ENCODE measurements at places on chromosomes 13 and 19.

DNA sequence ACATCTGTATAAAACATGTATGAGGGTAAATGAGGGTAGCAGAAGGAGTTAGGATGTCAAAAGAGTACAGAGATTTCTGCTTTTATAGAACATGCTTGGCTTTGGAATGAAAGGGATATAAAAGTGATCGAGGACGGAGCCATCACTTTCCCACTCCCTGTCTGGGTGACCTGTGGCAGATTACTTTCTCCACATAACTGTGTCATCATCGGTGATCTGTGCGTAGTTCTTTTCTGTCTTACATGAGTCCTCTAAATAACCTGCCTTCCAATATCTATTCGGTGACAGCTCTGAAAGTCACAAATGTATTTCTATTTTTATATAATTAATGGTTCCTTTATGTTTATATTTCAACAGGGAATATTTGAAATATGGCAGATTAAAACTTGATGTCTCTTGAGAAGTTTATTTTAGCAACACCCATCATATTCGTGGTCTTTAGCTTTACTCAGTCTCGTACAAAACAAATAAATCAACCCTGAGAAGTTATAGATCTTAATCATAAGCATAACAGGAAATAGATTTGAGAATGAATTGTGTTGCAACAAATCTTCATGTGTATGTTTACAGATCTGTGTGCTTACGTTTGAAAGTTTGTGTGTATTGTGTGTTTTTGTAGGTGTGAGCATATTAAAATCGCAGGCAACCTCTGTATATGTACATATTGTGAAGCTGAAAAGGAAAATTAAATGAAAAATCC, 1094.3 kb downstream of the EFNB2 start:
- DNase-seq = no peak

- DNase-seq = no peak
Measured at GRCh38 chr13:98606296-98606695, 29.4 kb upstream of the STK24 start.

DNA sequence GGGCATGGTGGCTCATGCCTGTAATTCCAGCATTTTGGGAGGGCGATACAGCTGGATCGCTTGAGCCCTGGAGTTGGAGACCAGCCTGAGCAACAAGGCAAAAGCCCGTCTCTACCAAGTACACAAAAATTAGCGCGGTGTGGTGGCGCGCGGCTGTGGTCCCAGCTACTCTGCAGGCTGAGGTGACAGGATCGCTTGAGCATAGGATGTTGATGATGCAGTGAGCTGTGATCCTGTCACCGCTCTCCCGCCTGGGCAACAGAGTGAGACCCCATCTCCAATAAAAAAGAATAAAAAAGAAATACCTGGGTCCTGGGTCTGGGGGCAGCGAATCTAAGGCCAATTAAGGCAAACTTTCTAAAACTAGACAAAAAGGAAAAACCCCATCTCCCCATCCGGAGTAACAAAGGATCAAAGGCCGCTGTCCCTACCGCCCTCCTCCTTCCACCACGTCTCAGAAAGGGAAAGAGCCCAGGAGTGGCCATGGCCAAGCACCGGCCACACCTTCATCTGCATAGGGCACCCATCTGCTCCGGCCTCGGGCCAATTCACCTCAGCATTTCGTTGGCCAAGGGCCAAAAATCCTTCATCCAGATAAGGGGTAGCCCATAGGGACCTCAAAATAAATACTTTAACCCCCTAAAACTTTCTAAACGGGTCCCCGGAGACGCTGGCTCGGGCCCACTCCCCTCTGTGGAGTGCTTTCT, 851 bp downstream of the ZNF320 start:
- no peak for DNase-seq

- DNase-seq = no peak
Measured at GRCh38 chr13:48475230-48475629, 57.6 kb downstream of the RCBTB2 start.

DNA sequence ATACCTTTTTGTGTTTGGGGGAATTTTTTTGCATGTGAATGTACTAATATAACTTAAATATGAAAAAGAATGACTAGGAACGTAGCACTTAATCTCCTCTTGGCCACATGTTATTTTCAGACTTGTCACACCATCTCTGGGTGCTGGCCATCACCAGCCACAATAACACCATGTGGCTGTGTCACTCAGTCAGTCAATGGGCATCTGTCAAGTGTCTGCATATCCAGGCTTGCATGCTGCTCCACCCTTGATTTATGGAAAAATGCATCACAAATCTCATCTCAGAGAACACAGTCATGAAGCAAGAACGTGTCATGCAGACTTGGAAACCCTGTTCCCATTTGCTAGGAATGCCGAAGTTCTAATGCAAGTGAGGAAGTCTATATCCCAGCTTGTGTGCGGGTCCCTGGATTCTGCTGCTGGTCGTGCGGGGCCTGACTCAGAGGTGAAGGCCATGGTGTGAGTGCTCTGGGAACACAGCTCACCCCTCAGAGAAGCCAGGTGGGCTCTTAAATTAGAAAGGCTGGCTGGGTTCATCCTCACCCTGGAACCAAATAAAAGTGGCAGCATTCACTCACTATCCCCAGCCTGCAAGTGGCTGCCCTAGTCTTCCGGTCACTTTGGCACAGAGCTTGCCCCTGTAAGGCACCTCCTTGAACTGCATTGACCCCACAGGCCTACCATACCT, 53.6 kb upstream of the ARHGEF7 start:
- DNase-seq = no peak

- DNase-seq = peak; percentile 74
Measured at GRCh38 chr19:42284066-42284501, 15.0 kb downstream of the CIC start.

GRCh38 chr19:34171539-34171876, 796 bp upstream of the LSM14A start:
- DNase-seq = peak; percentile 29

DNA sequence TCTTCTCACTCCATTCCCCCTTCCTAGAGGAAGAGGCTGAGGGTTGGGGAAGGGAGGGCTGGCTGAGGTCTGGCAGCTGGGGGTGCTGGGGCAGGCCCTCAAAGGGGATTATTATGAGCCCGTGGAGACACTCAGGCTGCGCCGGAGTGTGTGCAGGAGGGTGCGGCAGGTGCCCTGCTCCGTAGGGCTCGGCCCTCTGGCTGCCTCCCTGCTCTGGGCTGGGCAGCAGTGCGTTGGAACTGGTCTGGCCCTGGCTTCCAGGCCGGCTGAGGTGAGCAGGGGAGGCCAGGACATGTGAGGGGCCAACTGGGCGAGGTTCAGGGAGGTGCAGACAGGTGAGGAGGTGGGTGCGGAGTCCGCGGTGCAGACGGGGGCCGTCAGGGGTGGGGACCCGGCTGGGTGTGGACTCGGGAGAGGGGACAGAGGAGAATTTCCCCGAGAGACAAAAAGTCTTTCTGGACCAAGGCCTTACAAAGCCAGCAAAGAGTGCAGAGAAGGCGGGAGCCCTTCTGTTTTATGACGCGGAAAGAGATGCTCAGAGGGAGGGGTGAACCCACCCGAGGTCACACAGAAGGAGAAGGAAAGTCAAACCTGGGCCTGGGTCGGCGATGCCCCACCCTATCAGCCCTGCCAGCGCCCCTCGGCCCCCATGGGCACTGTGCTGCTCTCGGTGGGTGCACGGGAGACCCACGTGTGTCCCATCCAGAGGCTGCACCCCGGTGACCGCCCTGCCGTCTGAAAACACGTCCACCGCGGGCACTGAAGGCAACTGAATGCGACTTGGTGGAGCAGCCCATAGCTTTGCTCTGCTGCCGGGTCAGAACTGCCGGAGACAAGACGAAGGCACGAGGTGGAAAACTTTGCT, 31.0 kb downstream of the PIP5K1C start:
- no peak for DNase-seq

DNA sequence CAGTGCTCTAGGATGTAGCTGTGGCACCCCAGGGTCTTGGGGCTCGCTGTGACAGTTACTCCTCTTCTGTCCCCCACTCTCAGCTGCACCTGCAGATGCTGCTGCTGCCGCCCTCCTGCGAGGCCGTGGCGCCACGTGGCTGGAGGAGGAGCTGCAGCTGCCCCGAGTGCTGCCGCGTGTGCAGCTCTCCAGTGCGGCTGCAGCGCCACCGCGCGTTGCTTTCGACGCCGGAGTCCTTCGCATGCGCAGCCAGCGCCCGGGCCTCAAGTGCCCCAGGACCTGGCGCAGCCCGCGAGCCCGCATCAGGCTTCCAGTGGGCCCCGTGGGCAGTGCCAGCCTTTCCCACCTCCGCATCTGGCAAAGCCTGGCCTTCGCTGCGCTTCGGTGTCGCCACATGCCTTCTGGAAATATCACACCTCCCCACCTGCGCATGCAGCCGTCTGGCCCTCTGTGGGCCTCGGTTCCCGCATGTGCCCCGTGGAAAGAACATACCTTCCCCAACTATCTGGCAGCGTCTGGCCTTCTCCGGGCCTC, 692 bp upstream of the ZNF580 start:
- peak; percentile 72 for DNase-seq

DNA sequence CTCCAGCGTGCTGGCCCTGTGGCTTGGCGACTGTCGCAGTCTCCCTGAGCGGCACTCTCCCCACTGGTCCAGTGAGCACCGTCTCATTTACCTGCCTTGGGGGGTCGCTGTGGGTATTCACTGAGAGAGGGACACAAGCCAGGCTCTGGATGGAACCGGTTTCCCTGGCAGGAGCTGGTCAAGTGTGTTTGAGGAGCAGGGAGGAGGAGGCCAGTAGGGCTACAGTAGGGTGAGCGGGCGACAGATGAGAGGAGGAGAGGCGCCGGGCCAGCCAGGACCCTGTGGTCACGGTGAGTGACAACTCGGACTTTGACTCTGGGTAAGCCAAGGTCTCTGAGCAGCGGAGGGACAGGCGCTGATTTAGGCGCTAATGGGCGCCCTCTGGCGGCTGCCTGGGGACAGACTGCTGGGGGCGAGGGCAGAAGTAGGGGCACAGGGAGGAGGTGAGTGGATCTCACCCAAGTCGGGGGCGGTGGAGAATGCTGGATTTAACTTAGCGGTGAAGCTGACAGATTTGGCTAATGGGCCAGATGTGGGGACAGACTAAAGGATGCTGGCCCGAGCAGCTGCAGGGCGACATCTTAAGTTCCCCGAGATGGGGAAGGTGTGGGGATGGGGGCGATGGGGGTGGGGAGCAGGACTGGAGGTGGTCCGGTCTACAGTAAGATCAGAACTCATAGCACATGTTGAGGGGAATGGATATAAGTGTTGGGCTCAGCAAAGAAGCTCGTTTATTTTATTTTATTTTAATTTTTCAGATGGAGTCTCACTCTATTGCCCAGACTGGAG, 4.7 kb upstream of the PRMT1 start:
- peak; percentile 72 for DNase-seq

GRCh38 chr13:36313047-36313969, 15.7 kb upstream of the CCDC169 start:
- no peak for DNase-seq

DNA sequence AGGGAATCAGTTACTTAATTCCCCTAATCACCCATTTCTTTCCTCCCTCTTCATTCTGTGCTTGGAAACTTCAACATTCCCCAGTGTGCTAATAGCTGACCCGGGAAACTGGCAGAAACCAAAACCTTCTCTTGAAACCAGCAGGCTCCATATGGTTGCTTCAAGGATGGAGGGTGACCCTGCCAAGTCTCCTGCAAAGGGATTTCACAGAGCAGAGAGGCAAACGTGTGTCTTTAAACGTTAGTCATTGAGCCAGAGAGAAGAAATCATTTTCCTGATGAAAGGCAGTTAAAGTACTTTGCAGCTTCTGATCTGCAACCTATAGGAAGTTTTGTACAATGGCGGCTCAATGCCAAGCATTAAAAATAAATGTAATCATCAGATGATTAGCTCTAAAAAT, 220.9 kb downstream of the POU4F1 start:
- no peak for DNase-seq

GRCh38 chr13:111880185-111880584, 186.8 kb upstream of the SOX1 start:
- DNase-seq = no peak

- no peak for DNase-seq
Measured at GRCh38 chr19:55133639-55134444, 15.2 kb downstream of the TNNT1 start.

GRCh38 chr13:92719868-92720267, 506.7 kb upstream of the GPC6 start:
- no peak for DNase-seq

GRCh38 chr19:19758164-19758563, 25.3 kb upstream of the ZNF14 start:
- DNase-seq = no peak

- DNase-seq = no peak
Measured at GRCh38 chr19:44719262-44719701, 20.3 kb downstream of the CEACAM16 start.

Data from activated CD4-positive, alpha-beta T cell treated with anti-CD3 and anti-CD28 coated beads for 4 hours (primary cell).